ENCODE measurements at places on chromosomes 3 and 15.

DNA sequence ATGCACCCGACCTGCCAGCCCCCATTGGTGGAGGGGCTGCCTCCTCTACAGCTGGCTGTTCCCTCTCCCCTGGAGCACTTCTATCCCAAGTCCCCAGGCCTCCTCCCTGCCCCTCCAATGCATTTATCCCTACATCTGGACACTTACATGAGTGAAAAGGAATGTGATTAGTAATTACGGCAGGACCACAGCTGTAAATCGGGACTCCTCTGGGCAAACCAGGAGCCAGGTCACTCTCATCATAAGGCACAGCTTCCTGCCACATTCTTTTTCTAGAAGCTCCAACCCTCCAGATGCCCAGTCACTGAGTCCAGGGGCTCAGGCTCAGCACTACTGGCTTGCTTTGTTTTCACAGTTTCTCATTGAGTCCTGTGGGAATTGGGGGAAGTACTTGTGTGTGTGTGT, 54.3 kb downstream of the IL20RB start:
- no peak for DNase-seq

DNA sequence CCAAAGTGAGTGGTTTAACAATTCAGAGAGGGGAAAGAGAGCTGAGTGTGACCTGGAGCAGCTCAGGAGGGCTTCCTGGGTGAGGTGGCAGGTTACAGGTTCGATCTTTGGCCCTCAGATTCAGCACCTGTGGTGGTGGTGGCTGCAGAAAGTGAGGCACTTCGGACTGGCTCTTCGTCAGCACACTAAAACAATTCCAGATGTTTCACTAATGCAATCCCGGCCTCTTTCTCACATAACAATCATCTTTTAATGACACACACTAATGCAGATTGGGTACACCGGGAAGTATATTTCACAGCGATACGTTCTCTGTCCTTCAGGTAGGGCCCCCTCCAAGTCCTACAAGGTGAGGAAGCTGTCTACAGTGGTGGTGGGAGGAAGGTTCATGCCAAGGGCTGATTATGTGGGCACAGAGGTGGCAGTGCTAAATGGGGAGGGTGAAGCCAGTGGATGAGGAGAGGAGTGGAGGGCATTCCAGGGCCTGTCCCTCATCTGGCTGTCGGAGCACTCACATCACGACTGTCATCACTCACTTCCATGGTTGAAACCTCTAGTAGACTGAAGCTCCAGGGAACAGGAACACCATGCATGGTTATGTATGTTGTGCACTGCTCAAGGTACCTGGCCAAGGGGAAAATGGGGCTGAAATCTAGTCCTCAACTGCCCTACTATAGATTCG, 171.1 kb downstream of the RAB11A start:
- no peak for DNase-seq

- DNase-seq = no peak
These were observed 119.6 kb downstream of the GSK3B start for GRCh38 chr3:119974656-119975055.

GRCh38 chr15:63041974-63042876, at the start of gene TPM1:
Gene TPM1 (plus strand): TSS chr15:63042747. CDS start chr15:63042830, 83 bp downstream.
- DNase-seq = no peak

DNA sequence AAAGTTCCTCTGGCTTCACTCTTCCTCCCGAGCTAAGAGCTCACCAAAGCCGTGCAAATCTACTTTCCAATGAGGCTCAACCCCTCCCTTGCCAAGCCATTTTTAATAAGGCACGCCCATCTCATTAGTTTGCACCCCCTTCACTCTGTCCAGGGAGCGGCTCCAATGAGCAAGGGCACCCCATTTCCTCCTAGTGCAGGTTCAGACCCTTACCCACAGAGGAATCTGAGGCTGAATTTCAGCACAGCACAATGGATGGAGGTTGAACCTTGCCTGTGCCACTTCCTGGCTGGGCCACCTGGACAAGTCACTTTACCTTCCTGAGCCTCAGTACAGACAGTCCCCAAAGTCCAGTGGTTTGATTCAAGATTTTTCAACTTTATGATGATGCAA, 25.4 kb downstream of the XPC start:
- DNase-seq = no peak

DNA sequence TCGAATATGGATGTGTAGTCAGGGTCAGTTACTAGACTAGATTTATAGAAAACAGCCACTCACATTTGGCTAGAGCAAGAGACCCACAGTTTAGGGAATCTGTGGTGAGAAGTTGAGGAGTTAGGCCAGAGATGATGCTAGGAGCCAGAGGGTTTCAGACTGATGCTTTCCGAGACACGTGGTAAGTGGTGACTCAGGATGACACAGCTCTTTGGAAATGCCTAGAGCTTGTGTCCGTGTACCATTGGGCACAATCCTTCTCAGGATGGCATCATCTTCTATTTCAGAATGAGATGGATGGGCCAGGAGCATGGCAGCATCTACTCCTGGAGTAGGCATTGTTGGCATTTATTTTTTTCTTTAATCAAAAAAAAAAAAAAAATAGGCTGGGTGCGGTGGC, 28.5 kb downstream of the PTPRG start:
- DNase-seq = no peak

GRCh38 chr15:35912196-35912595, 366.2 kb upstream of the DPH6 start:
- no peak for DNase-seq

GRCh38 chr3:167650459-167650858, 3.3 kb downstream of the WDR49 start:
- no peak for DNase-seq

DNA sequence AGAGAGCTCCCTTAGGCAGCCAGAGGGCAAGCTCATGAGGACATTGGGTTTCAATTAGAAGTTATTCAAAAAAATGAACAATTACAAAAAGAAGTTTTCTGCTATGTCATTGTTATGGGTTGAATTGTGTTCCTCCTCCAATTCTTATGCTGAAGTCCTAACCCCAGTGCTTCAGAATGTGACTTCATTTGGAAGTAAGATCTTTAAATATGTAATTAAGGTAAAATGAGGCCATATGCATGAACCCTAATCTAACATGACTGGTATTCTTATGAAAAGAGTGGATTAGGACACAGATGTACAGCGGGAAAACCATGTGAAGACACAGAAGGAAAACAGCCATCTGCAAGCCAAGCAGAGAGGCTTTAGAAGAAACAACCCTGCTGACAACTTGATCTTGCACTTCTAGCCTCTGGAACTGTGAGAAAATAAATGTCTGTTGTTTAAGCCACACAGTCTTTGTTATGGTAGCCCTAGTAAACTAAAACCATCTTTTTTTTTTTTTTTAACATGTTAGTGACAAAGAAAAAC, 929.6 kb downstream of the EPHA3 start:
- no peak for DNase-seq

GRCh38 chr15:88661041-88661700, 22.4 kb downstream of the ISG20 start:
- DNase-seq = no peak

- no peak for DNase-seq
These were observed 23.9 kb downstream of the SLC35A5 start for GRCh38 chr3:112585782-112586181.

DNA sequence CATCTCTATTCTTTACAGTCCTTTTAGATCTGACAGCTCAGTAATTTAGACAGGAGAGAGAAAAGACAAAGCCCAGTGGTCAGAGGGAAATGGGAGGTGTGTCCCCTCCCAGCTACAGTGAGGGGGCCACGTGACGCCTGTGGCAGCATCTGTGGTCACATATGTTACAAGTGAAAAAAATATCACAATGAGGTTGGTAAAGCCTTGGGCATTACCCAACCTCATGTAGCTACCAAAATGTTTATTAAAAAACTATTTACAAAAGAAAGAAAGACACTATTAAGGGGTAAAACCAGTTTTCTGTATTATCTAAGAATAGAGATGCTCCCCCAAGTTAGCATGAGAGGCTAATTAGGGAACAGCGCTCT, 42.9 kb upstream of the PLCL2 start:
- DNase-seq = no peak

GRCh38 chr3:175484666-175485065, 625.5 kb downstream of the NAALADL2 start:
- DNase-seq = no peak

DNA sequence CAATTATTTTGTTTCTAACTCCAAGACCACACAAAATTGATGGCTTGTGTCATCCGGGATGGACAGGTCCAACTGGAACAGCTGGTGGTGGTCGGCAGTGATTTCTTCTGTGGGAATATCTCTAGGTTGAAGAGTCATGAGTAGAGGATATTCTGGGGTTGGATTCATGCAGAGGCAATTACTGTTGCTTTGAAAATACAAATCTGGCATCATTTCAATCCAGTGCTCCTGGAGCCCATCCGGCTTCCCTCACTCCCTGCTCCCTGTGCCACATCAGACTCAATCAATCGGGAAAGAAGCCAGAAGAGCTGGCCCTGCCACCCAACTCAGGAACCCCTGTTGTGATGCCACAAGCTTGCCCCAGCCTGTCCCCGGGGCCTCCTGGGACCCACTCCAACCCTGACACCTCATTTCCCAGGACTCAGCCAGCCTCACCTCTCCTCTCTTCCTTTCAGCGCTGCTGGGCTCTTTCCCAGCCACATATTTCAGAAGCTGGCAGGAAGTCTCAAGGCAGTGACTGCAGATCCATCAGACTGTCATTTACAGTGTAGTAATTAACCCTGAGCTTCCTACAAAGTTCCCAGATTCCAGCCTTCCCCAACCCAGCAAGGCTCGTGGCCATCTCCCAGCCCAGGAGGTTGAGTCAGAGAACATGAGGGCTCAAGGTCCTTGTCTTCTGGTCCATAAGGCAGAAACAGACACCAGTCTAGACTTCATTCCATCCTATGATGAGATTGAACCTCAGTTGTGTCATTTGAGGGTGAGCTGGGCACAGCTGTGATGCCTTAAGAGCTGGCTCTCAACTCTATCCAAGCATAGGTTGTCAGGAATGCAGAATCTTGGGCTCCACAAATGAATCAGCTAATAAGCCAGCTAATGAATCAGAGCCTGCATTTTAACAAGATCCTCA, 114.0 kb downstream of the FAM174B start:
- DNase-seq = no peak

DNA sequence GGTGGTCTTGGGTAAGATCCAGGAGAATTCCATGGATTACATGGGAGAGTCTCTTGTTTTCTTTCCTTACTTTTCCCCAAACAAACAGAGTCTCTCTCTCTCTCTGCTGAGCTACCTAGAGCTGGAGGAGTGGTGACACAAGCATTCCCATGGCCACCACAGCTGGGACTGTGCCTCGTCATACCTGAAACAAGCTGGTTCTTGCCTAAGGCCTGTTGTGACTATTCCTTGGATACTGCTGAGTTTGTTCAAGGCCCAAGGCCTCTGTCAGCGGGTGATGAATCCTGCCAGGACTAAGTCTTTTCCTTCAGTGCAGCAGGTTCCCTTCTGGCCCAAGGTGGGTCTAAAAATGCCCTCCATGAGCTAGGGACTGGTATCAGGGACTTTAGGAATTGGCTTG, 378.1 kb upstream of the ZNF385D start:
- no peak for DNase-seq

GRCh38 chr15:27865323-27865922, 233.7 kb downstream of the OCA2 start:
- no peak for DNase-seq

- no peak for DNase-seq
These were observed 301.1 kb downstream of the DIPK2A start for GRCh38 chr3:144272680-144273079.

DNA sequence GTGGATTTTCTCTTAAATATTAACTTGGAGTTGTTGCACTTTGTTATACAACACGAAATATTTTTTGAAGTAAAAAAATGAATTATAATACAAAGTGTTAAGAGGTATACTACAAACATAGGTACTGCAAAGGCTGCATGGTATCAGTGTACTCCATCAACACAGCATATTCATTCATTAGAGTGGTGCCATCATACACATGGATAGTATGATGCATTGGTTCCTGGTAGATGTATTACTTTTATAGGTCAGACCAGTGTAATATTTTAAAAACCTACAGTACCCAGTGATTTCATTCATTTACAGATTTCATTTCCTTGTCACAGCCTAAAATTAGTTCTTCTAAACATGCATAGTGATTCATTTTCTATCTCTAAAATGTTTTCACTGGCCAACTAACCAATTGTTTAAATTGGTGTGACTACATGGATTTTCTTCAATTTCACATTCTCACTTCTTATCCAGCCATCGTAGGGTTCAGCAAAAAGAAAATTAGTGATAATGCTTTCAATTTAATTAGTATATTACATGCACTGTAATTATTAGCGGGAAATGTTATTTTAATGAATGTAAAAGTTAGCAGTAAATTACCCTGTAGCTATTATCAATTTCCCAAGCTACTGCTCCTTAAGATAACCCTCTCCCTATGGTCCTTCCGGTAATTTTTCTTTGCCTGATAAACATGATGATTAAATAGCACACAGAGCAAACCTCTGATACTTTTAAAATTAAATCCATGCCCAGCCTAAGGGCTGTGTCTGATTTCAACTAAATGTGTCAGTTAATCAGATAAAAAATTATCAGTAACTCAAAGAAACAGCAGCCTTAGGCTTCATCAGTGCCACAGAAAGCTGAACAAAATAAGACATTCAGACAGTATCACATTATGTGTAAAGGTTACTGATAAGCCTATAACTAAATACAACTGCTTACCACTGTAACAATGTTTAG, 68.4 kb downstream of the DPH6 start:
- DNase-seq = no peak

DNA sequence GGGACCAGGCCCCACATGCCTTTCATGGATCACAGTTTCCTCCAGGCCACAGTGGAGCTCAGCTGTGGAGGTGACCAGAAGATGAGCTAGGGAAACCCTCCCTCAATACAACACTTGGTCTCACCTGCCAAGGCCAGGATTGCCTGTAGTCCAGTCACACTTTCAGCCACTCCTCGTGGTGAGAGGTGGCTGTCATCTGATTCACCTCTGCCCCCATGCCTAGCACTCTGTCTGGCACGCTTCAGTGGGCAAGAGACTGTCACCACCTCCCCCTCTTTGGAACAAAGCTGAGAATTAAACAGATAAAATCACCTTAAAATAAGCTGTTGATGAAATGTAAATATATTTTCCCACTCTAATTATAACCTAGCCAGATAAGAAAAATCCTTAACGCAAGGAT, 4.0 kb upstream of the IL17RD start:
- no peak for DNase-seq

- DNase-seq = no peak
These were observed 259.8 kb downstream of the MAGI1 start for GRCh38 chr3:65778968-65779367.

GRCh38 chr3:123941121-123941520, 19.9 kb downstream of the CCDC14 start:
- DNase-seq = no peak

DNA sequence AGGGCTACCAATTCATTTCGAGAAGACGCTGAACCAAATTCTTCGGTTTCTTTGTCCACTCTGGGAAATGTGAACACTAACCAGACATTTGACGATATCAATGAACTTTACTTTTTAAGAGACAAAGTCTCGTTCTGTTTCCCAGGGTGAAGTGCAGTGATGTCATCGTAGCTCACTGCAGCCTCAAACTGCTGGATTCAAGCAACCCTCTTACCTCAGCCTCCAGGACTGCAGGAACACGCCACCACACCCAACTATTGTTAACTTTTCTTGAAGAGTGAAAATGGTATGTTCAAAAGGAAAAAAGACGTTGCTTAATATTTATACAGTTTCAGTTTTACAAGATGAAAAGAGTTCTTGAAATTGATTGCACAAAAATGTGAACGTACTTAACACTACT, 30.6 kb downstream of the MB21D2 start:
- no peak for DNase-seq

All from stimulated activated CD4-positive, alpha-beta T cell treated with anti-CD3 and anti-CD28 coated beads, Interleukin-12 subunit alpha, Interleukin-12 subunit beta, amount 100 ng/mL, for 24 hours (primary cell).